ENCODE measurements at places on chromosomes 1 and 21. TPM values are rescaled to one million over a fixed set of nuclear protein-coding genes. Genes with fewer than 3 reads are reported as not detected.

C1orf167 gene
- total RNA-seq, result not detected

DCST2 gene
- total RNA-seq, result not detected

VN1R5 gene
- total RNA-seq, result not detected

TRAPPC10 gene
- total RNA-seq, result 23.0 TPM

GJA9 gene
- total RNA-seq, result not detected

LMX1A gene
- not detected for total RNA-seq

TSPAN1 gene
- 0.21 TPM for total RNA-seq

COL24A1 gene
- total RNA-seq, result 0.07 TPM

C1QB gene
- total RNA-seq, result not detected

FCMR gene
- not detected for total RNA-seq

PRUNE1 gene
- 7.7 TPM for total RNA-seq

AJAP1 gene
- total RNA-seq, result not detected

USP25 gene
- 58.8 TPM for total RNA-seq

MYBPHL gene
- total RNA-seq, result not detected

AADACL4 gene
- not detected for total RNA-seq

PIK3R3 gene
- 10.7 TPM for total RNA-seq

RNU1-3 gene
- total RNA-seq, result under 0.01 TPM

MSH4 gene
- total RNA-seq, result 0.13 TPM

Measured in pulmonary artery endothelial cell (primary cell).